ENCODE measurements at places on chromosomes 12 and 14. TPM values are rescaled to one million over a fixed set of nuclear protein-coding genes. Genes with fewer than 3 reads are reported as not detected.

DNA sequence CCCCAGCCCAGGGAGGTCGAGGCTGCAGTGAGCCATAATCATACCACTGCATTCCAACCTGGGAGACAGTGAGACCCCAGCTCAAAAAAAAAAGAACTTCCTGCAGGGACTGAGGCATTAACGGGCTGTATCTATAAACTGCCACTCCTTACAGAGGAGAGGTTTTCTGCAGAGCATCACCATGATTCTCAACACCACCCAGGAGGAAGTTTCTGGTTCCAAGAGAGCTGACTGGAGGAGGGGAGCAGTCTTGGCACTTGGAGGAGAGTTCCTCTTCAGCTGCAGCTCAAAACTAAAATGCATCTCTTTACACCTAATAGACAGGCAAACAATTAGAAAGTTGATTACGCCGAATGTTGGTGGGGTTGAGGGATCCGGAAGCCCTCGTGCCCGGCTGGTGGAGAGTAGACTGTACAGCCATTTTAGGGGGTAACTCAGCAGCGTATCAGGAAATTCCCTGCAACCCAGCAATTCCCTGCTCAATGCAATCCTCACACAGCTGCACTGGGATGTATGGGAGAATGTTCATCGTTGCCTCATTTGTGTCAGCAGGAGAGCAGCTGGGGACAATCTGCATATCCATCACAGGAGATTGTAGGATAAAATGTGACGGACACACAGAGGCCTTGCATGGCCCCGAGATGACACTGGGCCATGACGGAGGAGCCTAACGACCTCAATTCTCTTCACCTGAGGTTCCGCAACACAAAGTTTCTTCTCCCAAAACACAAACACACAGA lies 36.6 kb downstream of the ACTN1 start:
- no peak for DNase-seq

DNA sequence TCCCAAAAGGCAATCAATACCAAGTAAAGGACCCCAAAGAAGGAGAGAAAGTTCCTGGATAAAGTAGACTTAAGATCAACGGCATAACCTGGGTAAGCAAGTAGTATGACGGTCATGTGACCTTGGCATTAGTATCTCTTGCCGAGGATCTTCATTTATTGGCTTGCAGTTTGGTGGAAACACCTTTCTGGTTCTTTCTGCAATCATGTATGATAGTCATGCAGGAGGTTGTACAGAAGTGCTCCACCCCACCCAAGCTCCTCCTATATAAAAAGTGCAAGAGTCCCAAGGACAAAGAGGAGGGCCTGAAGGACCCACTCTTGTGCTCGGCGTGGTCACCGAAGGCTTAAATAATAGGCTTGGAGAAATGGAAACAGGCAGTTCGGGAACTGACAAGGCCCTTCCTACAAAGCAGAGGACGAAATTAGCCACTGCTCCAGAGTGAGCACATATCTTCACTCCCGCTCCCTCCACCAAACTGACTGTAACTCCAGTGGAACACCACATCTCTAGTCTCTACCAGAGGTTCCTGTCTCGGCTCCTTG lies 750 bp downstream of the CS start:
- DNase-seq, result peak; percentile 29

DNA sequence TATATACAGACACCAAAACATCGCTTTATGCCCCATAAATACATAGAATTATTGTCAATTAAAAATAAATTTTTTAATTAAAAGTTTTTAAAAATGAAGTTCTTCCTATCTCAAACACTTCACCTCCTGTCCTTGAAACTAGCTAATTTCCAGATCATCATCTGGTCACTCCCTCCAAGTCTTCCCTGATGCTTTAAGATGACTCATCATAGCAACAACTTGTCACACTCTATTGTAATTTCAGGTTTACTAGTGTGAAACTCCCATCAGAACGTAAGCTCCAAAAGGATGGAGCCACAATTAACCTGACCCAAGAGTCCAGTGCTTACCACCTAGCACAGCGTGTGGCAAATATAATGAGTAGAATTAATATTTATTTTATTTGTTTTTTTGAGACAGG lies 16.3 kb downstream of the GXYLT1 start:
- DNase-seq, result no peak

DNA sequence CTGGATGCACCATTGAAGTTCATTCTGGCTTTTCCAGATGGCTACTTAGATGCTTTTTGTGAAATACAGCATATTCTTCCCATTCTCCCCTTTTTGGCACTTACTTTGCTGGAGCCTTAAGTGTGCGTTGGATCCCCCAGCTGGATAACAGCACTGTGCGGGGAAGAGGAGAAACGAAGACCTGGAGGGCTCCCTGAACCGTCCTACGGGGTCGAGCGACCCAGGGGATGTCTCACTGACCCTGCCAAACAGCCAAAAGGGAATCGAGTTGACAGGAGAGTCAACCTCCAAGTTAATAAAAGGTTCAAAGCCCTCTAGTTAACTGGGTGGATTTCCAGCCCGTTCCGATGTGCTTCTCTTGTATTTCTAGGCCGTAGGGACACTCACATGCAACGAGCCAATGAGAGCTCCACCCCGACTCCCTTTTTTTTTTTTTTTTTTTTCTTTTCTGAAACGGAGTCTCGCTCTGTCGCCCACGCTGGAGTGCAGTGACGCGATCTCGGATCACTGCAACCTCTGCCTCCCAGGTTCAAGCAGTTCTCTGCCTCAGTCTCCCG lies 1.0 kb upstream of the CAMKK2 start:
- peak; percentile 69 for DNase-seq

- no peak for DNase-seq
Observed at GRCh38 chr12:30364822-30365221, 330.8 kb downstream of the IPO8 start.

DNA sequence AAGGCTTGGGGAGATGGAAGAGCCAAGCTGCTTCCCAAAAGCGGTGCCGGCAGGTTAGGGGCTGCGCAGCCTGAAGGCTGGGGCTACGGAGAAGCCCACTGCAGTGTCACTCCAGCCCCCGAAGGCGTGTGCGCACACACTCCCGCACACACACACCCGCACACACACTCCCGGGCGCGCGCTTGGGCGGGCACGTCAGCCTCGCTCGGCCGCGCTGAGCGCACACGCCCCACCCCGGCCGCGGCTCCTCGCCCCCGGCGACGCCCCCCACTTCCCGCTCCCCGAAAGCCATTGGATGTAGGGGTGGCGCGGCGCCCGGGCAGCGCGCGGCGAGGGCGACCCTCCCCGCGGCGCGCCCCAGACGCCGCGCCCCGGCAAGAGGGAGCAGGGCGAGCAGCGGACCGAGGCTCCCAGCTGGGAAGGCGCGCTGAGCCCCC lies at the start of gene KCNK10:
KCNK10 (minus strand) TSS at position 184 of the 437 bp plus-strand sequence. CDS start 471 bp downstream, outside the sequence.
- DNase-seq, result peak; percentile 33

DNA sequence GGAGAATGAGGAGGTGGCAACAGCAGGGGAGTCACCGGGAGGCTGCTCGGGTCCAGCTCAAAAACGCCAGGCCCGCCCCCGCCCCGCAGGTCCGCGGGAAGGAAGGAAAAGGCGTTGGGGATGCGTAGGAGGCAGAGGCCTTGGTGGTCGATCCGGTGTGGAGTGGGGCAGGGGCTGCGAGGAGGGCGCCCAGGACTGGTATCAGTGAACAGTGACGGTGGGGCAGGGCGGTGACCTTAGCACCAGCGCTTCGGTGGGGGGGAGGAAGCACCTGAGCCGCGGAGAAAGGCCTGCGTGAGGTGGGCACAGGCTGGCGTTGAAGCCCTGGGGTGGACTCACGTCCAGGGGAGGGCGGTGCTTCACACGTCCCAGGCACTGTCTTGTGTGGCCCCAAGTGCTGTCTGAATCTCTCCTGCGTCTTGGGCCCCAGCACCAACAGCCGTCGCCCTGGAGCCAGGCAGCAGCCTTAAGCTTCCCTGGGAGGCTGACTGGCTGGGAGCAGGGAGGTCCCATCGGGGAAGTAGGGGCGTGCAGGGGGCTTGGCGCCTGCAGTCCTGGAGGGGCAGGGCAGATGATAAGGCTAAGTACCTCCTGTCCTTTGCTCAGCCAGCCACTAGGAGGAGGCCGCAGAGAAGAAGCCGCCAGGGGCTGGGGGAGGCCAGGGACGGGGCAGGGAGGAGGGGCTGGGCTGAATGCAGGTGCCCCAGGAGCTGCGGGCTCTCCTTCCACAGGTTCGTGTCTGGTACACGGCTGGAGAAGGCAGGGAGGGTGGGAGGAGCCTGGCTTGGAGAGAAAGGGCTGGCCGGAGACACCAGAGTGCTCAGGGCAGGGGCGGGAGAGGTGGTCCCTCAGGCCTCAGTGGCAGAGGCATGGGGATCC lies 26.5 kb downstream of the ZBTB42 start:
- DNase-seq, result peak; percentile 86

DNA sequence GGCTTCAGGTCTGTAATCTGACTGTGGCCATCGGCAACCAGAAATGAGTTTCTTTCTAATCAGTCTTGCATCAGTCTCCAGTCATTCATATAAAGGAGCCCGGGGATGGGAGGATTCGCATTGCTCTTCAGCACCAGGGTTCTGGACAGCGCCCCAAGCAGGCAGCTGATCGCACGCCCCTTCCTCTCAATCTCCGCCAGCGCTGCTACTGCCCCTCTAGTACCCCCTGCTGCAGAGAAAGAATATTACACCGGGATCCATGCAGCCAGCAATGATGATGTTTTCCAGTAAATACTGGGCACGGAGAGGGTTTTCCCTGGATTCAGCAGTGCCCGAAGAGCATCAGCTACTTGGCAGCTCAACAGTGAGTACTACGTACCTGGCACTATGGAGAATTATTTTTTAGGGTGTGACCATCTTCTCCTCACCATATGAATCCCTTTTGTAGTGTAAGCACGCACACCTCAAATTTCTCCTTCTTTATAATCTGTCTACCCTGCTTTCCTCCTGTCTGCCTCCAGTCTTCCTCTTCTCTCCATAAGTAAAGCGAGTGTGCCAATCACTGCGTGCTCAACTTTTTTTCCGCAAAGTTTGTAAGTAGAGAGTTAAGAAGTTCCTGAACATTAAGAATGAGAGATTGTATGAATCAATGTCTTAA lies at the start of gene TPH2:
TPH2 (plus strand) TSS at position 118 of the 658 bp plus-strand sequence; CDS start at position 260, 142 bp downstream.
- peak; percentile 48 for DNase-seq

DNA sequence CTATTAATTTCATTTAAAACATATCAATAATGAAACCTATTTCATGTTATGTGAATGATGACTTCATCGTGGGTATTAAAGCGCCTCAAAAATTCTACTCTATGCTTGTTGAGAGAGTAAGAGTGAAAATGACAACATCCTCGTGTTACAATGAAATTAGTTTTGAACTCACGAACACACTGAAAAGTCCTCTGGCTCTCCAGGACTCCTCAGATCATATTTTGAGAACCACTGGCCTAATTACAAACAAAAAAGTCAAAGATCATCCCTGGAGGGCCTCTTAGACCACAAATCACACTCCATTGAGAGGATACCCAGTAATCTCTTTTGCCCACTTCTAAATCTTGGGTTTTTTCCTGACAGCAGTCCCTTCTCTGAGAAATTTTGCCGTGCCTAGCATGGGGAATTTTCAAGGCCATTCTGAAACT lies 19.1 kb downstream of the DAAM1 start:
- DNase-seq, result no peak

GRCh38 chr12:62599854-62600437 lies 133.3 kb downstream of the MON2 start:
- DNase-seq, result no peak

DNA sequence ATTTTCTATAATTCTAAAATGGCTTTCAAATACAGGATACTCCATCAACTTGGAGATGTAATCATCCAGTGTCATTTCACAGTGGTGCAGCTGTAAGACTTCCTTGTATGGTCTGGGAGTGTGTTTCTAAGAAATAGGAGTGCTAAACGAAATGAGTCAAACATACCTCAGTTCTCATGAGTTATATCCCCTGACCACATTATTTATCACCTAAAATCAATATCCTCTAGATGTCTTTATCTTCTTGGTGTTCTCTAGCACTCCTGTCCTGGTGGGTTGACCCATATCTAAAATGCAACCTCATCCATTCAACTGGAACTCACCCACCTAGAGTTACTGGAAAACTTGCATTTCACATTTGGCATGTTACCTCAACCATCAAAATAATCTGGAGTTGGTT lies 33.2 kb downstream of the TMEM30B start:
- no peak for DNase-seq

DNA sequence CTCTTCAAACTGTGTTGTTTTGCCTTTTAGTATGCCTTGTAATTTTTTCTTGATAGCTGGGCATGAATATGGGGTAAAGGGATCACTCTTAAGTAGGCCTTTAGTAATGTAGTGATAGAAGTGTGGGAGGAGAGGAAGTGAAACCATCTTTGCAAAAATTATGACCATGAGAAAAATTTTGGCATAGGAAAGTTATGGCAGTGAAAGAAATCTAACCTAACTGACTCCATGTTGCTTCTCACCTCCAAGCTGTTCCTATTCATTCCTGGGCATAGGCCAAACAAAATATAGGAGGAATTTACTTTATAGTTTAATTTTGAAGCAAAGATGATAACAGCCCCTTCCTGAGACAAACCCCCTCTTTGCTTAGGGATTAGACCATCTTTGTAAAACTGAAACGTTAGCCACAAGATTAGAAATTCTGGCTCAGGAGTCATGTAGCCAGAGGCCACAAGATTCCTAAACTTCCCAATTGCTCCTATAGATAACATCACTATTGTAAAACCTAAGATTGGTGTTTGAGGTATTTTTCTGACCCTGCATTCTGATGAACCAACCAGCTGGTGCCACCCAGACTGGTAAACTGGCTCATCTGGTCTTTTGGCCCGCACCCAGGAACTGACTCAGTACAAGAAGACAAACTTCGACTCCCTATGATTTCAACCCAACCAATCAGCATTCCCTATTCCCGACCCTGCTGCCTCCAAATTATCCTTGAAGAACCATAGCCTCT lies 45.8 kb downstream of the CRADD start:
- DNase-seq, result no peak

DNA sequence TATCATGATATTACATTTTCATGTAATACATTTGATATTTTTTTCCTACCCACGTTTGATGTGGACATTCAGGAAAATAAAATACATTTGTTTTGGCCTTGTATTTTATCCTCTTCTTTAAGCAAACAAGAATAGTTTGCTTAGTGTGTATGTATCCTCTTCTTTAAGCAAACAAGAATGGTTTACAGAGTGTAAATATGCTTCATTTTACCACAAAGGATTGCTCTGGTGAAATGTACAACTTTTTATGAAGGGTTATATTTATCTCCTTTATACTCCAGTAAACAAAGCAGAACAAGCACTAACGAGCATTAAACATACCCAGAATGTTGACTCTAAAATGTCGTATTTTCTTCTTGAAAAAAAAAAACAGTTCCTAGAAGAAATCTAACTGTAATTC lies 244.7 kb downstream of the KCNH5 start:
- no peak for DNase-seq

GRCh38 chr14:20501346-20501745 lies 4.0 kb upstream of the RNASE10 start:
- DNase-seq, result no peak

- DNase-seq, result no peak
Observed at GRCh38 chr12:132550830-132551640, 59.3 kb downstream of the LRCOL1 start.

- DNase-seq, result no peak
Observed at GRCh38 chr14:89498878-89499277, 81.8 kb upstream of the FOXN3 start.

GRCh38 chr14:79831195-79831892 lies 380.0 kb downstream of the DIO2 start:
- no peak for DNase-seq

- DNase-seq, result no peak
Observed at GRCh38 chr12:108479364-108480070, 35.6 kb upstream of the FICD start.

P2RX2 gene
- polyA plus RNA-seq, result 24.1 TPM

LDHB gene
- polyA plus RNA-seq, result 549 TPM

CABP1 gene
- 0.70 TPM for polyA plus RNA-seq

CCDC38 gene
- 0.36 TPM for polyA plus RNA-seq

HNRNPC gene
- 668 TPM for polyA plus RNA-seq

TSPAN8 gene
- polyA plus RNA-seq, result 595 TPM

DIABLO gene
- 56.7 TPM for polyA plus RNA-seq

OASL gene
- polyA plus RNA-seq, result 0.31 TPM

ANKLE2 gene
- 60.2 TPM for polyA plus RNA-seq

PTPRO gene
- 1.6 TPM for polyA plus RNA-seq

PFKM gene
- 41.9 TPM for polyA plus RNA-seq

USP30 gene
- 22.7 TPM for polyA plus RNA-seq
